ENCODE measurements at places on chromosomes 1 and 21. TPM values are rescaled to one million over a fixed set of nuclear protein-coding genes. Genes with fewer than 3 reads are reported as not detected.

ACBD3 gene
- total RNA-seq, result 36.4 TPM

NPHS2 gene
- not detected for total RNA-seq

IVL gene
- total RNA-seq, result not detected

AMY2A gene
- total RNA-seq, result not detected

DNA sequence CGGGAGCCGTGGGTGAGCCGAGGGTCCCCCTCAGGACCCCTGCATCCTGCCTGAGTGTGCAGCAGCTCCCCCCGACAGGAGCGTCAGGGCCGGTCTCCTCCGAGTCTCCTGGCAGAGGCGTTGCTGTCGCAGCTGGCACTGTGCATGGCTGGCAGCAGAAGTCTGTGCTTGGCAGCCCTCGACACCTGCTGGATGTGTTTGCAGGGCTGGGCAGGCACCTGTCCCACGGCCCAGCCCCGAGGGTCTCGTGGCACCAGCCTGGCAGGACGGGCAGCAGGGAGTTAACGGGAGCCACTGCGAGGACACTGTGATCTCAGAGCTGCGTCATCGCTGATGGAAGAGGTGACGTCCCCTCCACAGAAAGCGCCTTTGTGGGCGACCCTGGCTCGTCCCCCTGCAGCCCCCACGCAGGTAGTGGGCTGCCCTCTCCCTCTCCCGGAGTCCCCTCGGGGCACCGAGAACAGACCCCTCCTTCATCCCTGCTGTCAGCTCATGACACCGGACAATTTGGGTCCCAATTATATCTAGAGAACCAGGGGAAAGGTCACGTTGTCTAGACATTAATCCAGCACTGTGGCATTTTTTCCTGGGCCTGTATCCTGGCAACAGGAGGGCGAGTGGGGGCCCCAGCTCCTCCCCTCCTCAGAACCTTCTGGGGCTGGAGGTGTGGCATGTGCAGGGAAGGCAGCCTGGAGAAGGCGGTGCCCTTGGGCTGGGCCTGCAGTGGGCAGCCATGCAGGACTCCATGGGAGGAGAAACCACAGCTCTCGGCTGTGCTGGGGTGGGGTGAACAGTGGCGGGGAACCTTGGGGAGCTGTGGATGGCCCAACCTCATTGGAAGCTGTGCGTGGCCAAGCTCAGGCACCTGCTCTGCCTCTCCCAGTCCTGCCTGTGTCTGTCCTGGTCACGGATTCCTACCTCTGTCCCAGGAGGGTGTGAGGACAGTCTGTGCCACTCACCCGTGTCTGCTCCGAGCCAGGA, 15.4 kb downstream of the COL18A1 start:
- no peak for DNase-seq

DNA sequence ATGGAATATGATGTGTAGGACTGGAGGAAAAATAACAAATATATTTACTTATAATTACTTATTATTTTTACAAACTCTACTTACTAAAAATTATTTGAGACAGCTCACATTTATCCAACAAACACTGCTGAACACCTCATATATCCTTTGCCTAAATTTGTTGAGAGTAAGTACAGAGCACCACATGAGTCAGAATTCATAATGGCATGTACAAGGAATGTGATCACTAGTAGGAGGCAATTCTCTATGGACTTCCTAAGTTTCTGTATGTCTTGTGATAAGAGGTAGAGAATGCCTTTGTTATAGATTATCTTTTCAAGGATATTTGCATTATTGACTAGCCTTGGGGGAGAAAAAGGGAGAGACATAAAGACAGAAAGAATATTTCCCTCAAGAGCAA, 8.2 kb upstream of the ST6GALNAC3 start:
- peak; percentile 39 for DNase-seq

GRCh38 chr21:45876381-45877170, 105.0 kb upstream of the COL6A1 start:
- no peak for DNase-seq

GRCh38 chr1:58779801-58780382, 4.0 kb downstream of the JUN start:
- peak; percentile 79 for DNase-seq

DNA sequence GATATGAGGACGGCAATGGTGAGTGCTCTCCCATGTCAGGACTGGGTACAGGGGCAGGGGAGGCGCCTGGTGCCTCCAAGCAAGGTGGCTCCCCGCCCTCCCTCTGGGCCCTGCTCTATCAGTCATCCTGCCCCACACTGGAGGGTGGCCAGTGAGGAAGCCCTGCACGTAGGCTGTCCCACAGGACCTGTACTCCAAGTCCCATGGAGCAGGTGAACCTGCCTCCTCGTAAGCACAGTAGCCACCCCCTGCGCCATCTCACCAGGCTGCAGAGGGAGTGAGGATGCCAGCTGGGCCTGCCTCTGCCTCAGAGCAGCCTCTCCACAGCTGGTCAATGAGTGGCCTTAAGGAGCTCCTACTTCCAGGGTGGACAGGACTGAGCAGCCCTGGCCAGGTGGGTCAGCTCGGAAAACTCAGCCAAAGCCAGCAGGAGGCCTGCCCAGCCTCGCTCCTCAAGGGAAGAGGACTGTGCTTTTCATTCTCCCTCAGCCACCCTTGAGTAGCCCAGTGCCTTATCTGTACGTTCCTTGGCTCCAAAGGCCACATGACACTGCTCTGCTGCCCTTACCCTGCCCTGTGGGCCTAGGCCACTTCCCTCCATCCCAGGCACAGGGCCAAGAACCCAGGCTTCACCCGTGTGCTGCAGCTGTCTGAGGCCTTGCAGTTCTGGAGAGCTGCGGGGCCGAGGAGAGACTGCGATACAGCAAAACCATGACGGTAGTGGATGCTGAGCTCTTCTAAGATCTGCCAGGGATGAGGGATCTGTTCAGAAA, 39.6 kb downstream of the SLC45A1 start:
- no peak for DNase-seq

GRCh38 chr1:82073659-82074058, 272.9 kb downstream of the ADGRL2 start:
- no peak for DNase-seq
